ENCODE measurements at places on chromosomes 11 and 22.

GRCh38 chr11:57896361-57897145, 127.1 kb upstream of the OR9Q1 start:
- DNase-seq: no peak

DNA sequence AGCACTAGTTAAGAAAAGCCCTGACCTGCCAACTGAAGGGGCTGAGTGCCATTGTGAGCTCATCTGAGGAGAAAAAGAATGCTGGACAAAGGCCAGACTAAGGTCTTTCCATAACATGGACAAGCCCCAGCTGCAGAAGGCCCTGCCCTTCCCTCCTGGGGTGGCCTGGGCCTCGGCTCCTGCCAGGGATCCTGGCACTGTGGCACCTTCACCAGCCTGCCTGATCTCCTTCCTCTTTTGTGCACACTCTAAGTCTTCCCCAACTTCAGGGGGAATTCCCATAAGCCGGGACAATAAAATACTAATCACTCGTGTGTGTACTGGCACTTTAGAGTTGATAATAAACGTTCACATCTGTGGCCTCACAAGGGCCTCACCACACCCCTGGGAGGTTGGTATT, 9.9 kb downstream of the TMPRSS13 start:
- no peak for DNase-seq

- no peak for DNase-seq
Observed at GRCh38 chr11:3893311-3893710, 37.8 kb downstream of the STIM1 start.

DNA sequence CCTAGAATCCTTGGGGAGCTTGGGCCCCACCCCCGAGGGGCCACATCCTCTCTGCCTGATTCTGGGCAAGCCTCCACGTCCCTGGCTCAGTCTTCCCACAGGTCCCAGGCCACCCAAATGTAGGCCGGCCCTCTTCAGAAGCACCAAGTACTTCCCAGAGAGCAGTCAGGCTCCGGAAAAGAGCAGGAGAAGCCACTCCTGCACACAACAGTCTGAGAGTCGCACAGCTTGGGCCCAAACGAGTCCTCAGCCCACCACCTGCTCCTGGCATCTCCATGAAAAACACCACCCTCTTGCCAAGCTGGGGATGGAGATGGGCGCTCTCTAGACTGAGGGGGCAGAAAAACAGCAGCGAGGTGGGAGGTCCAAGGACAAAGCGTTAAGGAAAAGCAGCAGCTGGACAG, 15.4 kb downstream of the EHD1 start:
- DNase-seq: no peak

- no peak for DNase-seq
Observed at GRCh38 chr11:34773211-34773610, 143.0 kb downstream of the APIP start.

DNA sequence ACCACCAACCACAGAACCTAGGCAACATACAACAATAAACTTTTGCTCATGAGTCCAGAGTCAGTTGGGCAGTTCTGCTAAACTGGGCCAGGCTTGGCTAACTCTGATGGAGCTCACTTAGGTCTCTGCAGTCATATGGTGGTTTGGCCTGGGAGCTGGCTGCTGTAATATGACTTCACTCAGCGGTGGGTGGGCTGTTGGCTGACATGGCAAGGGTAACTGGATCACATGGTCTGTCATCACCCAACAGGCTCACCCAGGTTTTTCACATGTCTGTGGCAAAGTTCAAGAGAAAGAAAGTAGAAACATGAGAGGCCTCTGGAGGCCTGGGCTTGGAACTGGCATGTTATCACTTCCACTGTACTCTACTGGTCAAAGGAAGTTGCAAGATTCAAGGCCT, 43.2 kb upstream of the CLMP start:
- DNase-seq: no peak

- DNase-seq: no peak
Observed at GRCh38 chr11:46055371-46055770, 65.9 kb downstream of the PHF21A start.

- no peak for DNase-seq
Observed at GRCh38 chr22:30204015-30204741, 42.4 kb downstream of the LIF start.

DNA sequence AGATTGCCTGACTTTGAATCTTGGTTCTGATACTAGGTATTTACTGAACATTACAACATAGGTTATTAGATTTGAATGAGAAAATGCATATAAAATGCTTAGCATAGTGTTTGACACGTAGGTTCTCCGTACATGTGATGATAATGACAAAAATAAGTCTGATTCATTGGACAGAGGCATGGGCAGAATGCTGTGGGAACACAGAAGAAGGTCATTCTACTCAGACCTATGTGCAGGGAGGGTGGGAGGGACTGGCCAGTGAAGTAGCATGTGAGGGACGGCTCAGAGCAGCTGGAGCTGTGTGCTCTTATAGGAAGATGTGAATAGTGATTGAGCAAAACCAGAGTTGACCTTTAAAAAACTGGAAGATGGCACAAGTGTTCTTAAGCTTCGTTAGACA, 256.8 kb upstream of the RAG2 start:
- DNase-seq: no peak

DNA sequence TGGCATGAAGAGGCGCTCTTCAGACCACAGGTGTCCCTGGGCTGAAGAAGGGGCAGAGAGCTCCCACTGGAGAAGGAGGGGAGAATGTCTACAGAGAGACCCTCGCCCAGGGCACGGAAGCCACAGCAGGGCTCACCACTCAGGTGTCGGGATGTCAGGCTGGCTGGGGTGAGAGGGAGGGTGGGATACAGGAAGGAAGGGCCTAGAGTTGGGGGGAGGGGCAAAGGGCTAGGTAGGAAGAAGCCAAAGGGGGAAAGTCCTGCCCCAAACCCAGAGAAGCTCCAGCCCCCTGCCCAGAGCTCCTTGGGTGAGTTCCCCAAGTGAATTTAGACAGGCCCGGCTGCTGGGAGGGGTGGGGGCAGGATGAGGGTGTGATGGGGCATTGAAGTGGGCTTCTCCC, 232.0 kb downstream of the CEP164 start:
- no peak for DNase-seq

GRCh38 chr22:31344578-31345330, 1.4 kb downstream of the PATZ1 start:
- DNase-seq: peak; percentile 27

DNA sequence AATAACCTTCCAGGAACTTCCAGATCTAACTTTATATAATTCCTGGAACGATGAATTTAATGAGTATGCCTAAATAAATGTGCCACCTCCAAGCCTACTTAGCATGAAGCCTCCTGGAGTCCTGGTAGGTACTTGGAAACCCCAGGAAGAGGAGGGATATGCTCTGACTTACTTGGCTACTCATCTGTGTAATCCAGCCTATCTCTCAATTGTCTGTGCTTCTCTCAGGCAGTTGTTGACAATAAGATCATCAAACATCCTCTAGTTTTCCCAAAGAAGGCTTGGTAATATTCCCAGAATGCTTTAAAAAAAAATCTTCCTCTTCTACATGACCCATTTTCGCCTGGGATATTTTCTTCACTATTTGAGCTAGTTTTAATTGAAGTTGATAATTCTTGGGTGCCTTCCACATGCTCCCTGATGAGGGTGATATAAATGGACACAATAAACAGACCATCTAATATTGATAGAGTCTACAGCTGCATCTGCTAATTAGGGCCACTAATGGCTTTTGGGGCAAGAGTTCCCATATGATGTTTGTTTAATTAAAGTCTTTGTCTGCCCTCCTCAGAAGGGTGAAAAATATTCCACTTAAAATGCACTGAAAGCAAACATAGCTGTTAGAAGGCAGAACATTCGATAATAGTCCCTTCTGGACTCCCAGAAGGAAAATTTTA, 75.5 kb upstream of the RAB38 start:
- DNase-seq: no peak

- DNase-seq: peak; percentile 57
Observed at GRCh38 chr22:46036558-46037408, 59.8 kb upstream of the WNT7B start.

GRCh38 chr11:130522284-130522961, 74.0 kb downstream of the ADAMTS15 start:
- DNase-seq: no peak

- peak; percentile 44 for DNase-seq
Observed at GRCh38 chr11:19903620-19904069, 191.0 kb downstream of the NAV2 start.

- no peak for DNase-seq
Observed at GRCh38 chr22:37331034-37331428, 48.7 kb downstream of the CYTH4 start.

DNA sequence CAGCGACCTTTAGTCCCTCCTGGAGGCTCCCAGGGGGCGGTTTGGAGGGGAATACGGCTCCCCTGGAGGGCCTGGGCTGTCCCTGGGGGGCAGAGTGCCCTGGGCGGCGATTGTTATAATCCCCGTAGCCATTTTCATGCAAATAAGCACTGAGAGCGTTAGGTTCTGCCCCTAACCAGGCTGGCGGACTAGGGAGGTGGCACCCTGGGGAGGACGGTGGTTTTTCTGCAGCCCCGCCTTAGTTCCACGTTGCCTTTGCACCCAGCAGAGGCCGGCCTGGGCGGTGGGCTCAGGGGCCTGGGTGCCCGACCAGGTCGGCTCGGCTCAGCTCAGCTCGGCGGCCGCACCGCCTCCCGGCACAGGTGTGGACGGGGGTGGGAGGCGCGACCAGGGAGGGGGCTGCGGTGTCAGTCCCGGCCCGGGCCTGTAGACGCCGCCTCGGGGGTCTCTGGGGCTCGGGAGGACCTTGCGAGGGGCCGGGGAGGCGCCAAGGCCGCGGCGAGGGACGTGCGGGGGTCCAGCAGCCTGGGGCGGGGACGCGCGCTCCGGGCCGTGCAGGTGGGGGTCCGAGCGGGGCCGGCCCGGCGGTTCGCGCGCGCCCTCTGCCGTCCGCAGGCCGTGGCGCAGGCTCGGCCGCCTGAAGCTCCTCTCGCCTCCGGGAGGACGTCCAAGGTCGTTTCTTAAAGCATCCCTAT, 2.3 kb upstream of the DUSP8 start:
- peak; percentile 58 for DNase-seq

DNA sequence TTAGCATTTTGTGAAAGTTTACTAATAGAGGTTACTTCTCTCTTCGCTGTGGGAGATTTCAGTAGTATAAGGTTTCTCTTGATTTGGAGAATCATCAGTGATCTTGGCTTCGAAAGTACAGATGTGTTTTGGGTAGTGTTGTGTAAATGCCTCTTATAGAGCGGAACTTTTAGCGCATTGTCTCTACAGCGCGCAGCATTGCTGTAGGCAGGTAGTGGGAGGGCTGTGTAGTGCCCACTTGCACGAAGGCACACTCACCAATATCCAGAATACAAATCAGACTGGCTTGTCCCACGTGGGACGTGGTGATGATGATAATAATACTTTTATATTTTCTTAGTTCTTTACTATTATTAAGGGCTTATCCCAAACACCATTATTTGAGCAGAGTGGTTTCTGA, 51.4 kb downstream of the FAM83F start:
- DNase-seq: peak; percentile 30

- DNase-seq: no peak
Observed at GRCh38 chr11:126919147-126919823, 81.3 kb downstream of the KIRREL3 start.

DNA sequence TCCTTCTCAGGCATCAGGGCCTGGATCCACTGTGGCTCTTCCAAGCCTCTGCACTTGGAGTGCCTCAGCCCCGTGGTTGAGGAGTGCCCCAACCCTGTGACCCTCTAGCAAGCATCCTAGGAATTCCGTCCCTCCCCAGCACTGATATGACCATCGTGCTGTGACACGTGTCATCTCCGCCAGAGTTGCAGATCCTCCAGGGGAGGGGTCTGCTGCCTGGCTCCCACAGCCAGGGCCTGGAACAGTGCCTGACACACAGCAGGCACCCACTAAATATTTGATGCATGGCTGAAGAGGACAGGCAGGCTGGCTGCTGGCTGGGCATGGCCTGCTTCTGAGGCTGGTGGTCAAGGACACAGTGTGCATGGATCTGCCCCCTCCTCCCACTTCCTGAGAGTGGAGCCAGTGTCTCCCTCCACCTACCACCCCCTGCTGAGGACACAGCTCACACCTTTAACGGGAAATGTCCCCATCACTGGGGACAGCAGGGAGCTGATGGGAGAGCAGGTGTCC, 1.7 kb upstream of the CD81 start:
- DNase-seq: no peak

- no peak for DNase-seq
Observed at GRCh38 chr22:26986884-26987283, 329.5 kb downstream of the MIAT start.

DNA sequence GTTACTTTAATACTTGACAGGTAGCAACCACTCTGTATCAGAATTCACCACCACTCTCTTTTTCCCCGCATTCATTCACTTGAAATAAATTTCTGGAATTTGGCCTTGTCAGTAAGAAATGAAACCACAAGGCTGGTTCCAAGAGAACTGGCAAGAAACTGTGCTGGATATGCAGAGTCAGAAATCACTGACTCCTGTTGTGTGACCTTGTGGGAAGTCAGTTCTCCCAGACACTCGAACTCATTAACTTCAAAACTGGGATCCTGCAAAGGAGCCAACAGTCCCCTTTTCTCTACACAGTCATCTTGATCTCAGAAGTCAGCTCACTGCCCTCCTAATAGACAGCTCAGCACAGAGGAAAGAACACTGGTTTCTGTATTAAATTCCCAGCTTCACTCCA, 142.7 kb downstream of the LRRC4C start:
- DNase-seq: no peak

- no peak for DNase-seq
Observed at GRCh38 chr11:2390725-2391151, 9.8 kb upstream of the TSSC4 start.
